ENCODE measurements at places on chromosomes 16 and 17.
A peak's percentile ranks its signal among the peaks of the same experiment; 100 is the strongest.

DNA sequence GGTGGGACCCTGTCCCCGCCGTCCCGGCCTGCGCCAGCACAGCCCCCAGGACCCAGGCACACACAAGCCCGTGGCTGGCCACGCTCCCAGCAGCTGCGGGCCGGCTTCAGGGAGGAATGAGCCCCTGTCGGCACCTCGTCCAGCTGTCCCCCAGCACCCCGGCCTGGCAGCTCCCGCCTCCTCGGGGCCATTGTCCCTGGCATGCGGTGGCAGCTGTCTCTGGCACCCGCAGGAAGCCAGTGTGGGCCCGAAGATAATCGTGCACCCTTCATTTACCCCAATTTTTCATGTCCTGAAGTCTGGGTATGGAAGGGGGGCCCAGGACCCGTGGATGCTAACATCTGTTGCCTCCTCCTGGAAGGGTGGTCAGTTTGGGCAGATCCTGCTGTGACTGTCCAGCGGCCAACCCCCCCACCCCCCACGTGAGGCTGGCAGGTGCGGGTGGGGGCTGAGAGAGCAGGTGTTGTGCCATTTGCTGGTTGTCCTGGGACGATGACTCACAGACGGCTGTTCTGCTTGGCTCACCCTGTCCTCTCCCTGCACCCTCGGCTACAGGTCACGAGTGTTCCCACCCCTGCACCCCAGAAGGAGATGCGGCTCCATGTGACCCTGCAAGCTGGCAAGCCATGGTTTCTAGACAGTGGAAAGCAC, 4.0 kb upstream of the LMF1 start:
- DNase-seq, result no peak

GRCh38 chr17:77772899-77773358, 185.6 kb upstream of the TNRC6C start:
- no peak for DNase-seq

GRCh38 chr17:76738468-76738850, 540 bp downstream of the MFSD11 start:
- DNase-seq, result no peak

DNA sequence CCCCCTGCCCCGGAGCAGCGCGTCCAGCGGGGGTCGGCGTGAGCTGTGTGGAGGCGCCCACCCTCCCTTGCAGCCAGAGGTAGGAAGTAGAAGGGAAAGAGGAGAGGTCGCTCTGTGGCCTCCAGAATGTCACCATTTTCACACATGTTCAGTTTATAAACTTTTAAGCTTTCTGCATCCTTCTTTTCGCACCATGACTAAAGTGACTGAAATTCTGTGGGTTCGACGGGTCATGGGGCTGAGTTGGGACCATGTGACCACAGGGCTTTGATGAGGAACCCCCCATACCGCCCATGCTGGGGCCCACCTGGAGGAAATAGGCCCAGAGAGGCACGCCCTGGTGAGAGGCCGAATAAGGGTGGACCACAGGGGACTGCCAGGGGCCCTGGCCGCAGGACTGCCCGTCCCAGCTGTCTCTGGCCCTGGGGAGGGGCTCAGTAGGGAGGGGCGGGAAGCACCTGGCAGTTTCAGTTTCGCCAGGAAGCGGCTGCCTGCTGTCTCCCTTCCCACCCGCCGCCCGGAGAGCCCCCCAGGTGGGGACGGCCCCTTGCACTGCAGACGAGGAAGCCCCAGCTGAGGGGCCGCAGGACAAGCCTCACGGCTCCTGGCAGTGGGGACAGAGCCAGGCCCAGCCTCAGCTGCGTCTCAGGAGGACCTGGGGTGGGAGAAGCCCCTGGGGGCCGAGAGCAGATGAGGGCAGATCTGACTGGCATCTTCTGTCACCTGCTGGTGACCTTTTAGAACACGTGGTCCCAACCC, 9.0 kb downstream of the CBFA2T3 start:
- DNase-seq, result no peak

DNA sequence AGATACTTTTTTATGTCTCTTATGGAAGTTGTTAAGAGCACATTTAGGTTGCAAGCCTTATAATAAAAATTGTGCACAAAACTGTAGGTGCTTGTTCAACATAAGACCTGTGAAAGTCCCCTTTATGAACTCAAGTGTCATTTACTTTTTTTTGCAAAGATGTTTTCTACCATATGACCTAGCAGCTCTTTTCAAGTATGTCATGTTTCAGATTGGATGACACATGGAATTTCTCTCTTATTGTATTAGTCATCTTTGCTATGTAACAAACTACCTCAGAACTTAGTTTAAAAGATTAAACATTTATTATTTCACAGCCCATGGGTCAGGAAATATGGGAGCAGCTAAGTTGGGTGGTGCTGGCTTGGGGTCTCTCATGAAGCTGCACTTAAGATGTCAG, 57.9 kb downstream of the PHKB start:
- DNase-seq, result no peak

DNA sequence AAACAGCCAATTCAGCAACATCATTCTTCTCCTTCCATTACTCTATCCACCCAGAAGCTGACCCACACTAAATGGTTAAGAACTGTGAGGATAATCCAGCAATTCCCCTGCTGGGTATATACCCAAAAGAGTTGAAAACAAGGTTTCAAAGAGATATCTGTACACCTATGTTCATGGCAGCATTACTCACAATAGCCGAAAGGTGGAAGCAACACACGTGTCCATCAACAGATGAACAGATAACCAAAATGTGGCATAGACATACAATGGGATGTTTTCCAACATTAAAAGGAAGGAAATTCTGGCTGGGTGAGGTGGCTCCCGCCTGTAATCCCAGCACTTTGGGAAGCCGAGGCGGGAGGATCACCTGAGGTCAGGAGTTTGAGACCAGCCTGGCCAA, 19.9 kb downstream of the MIS12 start:
- no peak for DNase-seq

GRCh38 chr17:45703806-45704205, 80.3 kb upstream of the CRHR1 start:
- DNase-seq, result no peak

DNA sequence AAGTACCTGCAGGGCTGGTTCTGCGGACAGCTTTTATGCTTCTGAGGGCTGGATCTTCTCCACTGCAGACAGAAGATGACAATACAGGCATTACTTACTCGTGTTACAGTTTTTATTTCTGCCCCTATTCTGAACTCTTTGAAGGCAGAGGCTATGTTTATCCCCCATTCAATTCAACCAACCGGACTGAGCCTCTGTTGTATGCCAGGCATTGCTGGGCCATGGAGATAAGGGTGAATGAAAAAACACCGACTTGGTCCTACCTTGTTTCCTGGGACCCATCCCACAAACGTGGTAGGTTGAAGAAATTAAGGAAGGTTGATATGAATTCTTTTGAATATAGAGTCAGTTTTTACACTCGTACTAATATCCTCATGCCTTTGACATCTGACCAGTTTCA, 10.0 kb upstream of the HP start:
- DNase-seq, result no peak

DNA sequence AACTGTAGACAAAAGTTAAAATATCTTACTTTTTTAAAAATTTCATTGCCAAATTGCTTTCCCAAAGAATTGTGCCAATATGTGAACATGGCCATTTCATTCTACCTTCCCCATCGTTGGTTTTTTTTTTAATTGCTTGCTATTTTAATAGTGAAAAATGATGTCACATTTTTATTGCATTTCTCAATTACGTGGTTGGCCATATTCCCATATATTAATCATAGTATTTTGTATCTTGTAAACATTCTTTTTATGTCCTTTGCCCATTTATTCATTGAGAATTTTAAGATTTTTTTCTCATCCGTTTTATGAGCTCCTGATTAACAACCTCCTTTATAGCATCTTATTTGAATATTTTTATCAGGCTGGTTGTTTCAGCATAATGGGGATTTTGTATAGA, 7.2 kb downstream of the OMG start:
- no peak for DNase-seq

GRCh38 chr16:10097271-10097670, 85.0 kb downstream of the GRIN2A start:
- DNase-seq, result no peak

- DNase-seq, result no peak
Observed at GRCh38 chr16:7492122-7492521, 159.5 kb downstream of the RBFOX1 start.

GRCh38 chr17:42564815-42565522, 1.9 kb upstream of the MLX start:
- DNase-seq, result no peak

DNA sequence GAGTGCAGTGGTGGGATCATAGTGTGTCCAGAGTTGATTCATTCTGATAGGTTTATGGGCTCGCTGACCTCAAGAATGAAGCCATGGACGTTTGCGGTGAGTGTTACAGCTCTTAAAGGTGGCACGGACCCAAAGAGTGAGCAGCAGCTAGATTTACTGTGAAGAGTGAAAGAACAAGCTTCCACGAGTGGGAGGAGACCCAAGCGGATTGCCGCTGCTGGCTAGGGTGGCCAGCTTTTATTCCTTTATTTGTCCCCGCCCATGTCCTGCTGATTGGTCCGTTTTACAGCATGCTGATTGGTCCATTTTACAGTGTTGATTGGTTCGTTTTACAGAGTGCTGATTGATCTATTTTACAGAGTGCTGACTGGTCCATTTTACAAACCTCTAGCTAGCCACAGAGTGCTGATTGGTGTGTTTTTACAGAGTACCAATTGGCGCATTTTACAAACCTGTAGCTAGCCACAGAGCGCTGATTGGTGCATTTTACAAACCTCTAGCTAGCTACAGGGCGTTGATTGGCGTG, 17.5 kb downstream of the CACNG4 start:
- no peak for DNase-seq

GRCh38 chr16:76441876-76442275, 164.7 kb downstream of the CNTNAP4 start:
- no peak for DNase-seq

DNA sequence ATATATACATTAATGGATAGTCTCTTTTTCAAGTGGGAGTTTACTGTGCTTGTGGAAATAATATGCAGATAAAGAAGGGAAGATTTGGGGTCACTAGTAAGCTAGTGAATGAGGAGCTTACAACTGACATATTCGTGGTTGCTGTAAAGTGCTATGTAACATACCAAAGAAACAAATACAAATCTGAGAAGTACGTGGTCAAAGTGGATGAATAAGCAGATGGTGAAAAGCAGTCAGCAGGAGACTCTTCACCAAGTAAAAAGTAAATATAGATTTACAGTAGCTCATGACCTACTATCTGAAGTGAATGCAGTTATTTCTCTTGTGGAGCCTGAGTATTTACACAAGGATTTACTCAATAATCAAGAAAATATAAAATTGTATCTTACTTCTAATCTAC, 136.6 kb upstream of the ELAC2 start:
- no peak for DNase-seq

DNA sequence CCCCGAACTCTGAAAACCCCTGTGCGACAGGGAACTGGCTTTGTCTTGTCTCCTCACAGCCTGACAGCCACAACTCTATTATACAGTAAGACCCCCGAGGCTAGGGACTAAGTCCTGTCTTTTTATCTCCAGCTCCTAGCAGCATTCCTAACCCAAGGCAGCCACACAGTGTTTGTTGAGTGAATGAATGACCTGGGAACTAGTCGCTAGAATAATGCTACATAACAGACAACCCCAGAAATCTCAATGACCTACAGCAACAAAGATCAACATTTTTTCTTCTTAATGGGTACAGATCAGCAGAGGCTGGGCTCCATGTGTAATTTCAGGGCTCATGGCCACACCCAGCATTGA, 71.4 kb upstream of the TNRC6C start:
- no peak for DNase-seq

GRCh38 chr16:51592535-51593300, 441.6 kb upstream of the SALL1 start:
- DNase-seq, result no peak

GRCh38 chr16:72502594-72503005, 330.6 kb upstream of the PMFBP1 start:
- no peak for DNase-seq

GRCh38 chr17:63311416-63311937, 134.6 kb downstream of the CYB561 start:
- no peak for DNase-seq

GRCh38 chr17:8016632-8017424, 14.4 kb downstream of the GUCY2D start:
- peak; percentile 50 for DNase-seq

- no peak for DNase-seq
Observed at GRCh38 chr17:4623249-4623648, 18.2 kb downstream of the ALOX15 start.

GRCh38 chr16:52069866-52070265, 477.1 kb downstream of the TOX3 start:
- no peak for DNase-seq

- DNase-seq, result no peak
Observed at GRCh38 chr17:6437466-6437865, 2.5 kb upstream of the AIPL1 start.

DNA sequence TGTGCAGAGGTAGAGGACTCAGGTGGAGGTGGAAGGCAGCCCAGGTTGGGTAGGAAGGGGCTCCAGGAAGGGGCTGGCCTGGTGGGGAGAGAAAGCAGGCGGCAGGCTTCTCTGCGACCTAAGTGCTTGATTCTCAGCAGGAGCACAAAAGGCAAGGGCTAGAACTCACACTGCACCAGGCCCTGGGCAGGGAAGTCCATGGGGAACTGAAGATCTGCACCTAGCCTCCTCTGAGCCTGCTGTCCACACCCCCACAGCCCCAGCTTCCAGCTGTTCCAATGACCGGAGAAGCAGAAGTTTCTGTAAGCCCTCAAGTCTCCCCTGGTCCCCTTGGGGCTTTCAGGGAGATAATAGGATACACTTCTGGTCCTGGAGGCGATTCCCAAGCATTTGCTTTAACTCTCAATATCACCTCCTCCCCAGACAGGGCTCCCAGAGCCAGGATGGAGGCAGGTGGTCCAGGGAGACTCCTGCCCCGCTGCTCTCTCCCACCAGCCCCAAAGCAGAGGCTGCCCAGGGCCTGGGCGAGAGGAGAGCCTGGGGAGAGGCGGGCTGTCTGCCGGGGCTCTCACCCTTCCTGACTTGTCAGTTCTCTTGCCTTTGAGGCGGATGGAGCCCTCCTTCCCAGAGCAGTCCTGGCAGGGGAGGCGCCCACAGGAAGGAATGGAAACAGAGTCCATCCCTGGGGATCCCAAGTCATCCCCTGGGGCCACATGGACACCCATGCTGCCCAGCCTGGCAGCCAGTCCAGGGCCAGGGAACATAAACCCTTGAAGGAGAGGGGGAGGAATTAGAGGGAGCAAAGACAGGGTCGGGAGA, 126.0 kb downstream of the RBFOX3 start:
- DNase-seq, result no peak

GRCh38 chr17:36069136-36069535, 5.1 kb downstream of the CCL18 start:
- no peak for DNase-seq

- DNase-seq, result no peak
Observed at GRCh38 chr17:3590768-3591167, 18.4 kb downstream of the TRPV1 start.
